Astrocyte (in vitro differentiated cells and primary cell): ENCODE measurements at places on chromosomes 16 and 17.

DNA sequence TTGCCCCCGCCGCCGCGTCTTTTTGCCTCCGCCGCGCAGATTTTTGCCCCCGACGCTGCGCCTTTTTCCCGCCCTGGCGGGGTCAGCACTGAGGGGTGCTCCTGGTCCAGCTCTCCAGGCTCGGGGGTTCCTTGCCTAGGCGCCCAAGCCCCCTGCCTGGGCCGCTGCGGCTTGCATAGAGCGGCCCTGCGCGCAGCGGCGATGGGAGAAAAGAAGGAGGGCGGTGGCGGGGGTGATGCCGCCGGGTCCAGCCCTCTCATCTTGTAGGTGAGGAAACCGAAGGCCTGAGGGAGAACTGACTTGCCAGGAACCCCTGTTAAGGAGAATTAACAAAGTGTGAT, 330.8 kb upstream of the WSB1 start:
- no peak for DNase-seq

- no peak for DNase-seq
Observed at GRCh38 chr16:87744750-87745514, 20.9 kb downstream of the KLHDC4 start.

DNA sequence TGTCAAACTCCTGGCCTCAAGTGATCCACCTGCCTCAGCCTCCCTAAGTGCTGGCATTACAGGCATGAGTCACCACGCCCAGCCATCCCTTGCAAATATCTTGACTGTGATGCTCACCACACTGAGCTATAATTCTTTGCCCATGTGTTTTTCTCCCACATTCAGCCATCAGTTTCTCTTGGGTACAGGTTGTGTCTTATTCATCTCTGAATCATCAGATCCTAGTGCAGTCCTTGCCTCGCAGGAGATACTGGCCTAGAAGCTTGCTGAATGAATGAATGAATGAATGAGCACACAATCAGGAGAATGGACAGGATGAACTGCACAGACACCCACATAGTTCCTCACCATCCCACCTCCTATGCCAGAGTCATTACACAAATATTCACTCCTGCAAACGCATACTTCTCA, 24.4 kb upstream of the ETV4 start:
- peak; percentile 77 for DNase-seq

GRCh38 chr16:85457366-85457765, 155.8 kb upstream of the GSE1 start:
- no peak for DNase-seq
